CD4-positive, alpha-beta T cell treated with Interleukin-6 at 100 ng/mL for 8 hours (primary cell): ENCODE measurements at places on chromosomes 6 and 20.

DNA sequence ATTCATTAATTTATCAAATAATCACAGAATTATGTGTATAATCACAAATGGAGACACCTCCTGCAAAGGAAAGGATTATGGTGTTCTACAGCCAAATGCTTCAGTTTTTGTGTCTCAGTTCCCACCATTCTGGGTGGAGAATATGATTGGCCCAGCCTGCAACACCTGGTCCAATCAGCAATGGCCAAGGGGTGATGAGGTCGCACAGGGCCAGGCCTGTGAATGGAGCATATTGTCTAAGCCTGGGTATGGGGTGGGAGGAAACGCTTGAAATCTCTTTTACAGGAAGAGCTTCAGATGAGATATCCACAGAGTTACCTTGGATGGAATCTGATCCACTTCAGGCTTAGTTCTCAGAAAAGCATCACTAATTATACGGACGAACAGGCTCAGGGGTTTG lies 271.6 kb downstream of the DHX35 start:
- no peak for DNase-seq

- no peak for DNase-seq
These were observed 64.4 kb downstream of the SULF2 start for GRCh38 chr20:47720636-47721427.

- DNase-seq: no peak
These were observed 96.3 kb downstream of the PRDM1 start for GRCh38 chr6:106182455-106182854.

GRCh38 chr6:135145063-135145800 lies 35.9 kb upstream of the MYB start:
- DNase-seq: peak; percentile 44

GRCh38 chr6:112221981-112222852 lies 32.1 kb downstream of the LAMA4 start:
- DNase-seq: no peak

DNA sequence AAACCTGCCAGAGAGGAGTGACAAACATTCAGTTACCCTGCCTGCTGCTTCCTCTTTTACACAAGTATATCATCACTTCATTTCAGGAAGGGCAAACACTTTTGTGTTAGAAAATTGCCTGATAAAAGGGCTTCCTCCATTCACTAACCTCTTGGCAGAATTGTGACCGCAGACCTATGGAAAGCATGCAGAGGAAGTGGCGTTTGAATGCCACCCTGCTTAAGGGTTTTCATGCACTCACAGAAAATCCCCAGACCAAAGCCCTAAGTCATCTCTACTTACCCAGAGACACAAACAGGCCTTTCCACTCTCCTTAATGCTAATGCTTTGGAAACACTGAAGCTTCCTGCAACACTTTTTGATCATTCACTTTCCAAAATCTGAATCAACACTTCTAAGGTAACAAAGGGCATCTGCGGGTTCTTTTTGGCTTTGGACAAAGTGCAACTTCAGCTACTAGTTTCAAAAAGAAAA lies 22.1 kb upstream of the RALGAPA2 start:
- no peak for DNase-seq

GRCh38 chr6:152160346-152160745 lies 352.9 kb downstream of the ESR1 start:
- DNase-seq: no peak

DNA sequence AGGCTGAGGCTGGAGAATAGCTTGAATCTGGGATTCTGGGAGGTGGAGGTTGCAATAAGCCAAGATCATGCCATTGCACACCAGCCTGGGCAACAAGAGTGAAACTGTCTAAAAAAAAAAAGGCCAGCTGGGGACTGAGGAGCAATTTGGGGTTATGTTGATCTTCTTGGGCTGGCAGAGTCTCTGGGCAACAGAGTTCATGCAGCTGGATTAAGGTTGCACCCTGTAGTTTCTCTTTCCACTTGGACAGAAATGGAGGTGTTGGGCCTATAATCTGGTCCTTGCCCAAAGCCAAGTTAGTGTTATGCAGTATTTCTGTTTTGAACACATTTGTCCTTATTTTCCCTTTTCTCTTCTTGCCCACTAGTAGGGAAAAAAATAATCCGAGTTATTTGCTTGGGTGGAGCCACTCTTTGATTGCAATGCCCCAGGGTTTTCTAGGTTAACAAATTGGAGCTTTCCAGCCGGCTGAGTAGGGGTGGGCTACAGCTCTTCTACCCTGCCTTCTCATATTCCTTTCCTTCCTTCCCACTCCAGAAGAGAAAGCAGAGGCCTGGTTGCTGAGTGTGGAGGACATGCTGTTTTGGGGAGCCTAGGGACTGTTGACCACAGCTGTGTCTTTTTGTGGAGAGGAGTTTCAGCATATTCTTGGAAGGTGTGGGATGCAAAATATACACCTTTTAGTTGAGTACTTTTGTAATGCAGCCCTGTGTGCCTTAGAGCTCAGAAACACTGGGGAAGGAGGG lies 213.9 kb downstream of the SOX4 start:
- DNase-seq: no peak

- DNase-seq: no peak
These were observed 19.5 kb downstream of the PNPLA1 start for GRCh38 chr6:36289281-36289878.

GRCh38 chr20:25011831-25012241 lies 19.3 kb upstream of the APMAP start:
- DNase-seq: no peak

DNA sequence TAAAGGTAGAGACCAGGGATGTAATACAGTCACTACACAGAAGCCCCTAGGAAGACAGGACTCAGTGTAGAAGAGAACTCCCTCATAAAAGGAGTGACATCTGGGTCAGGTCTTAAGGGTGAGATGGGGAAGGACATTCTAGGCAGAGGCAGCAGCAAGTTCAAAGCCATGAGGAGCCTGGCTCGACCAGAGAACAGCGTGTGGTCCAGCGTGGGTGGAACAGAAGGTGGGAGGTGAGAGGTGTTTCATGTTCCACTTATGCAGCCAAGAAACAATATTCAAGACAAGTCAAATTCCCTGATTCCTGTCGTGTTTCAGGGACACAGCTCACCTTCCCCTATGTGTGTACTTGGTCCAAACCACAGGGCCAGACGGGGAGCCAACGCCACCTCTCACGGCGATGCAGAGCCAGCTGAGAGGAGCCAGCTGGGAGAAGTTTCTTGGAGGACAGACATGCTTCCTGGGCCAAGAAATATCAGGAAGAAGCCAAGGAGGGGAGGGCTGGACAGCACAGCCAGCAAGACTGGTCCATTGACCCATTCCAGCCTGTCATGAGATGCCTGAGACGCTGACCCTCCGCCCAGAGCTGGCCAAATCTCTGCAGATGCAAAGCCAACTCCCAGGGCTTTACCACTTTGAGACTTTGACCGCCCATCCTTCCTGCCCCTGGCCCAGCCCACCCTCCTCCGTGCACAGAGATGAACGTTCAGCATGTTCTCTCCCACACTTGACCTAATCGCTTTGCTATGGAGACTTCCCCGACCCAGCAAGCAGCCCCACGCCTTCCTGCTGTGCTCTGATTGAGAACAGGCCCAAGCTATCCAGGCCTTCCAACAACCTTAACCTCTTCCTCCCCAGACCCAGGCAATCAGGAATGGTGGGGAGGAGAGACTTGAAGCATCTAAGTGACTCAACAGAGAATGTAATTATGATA lies 113.8 kb downstream of the PRND start:
- no peak for DNase-seq

- DNase-seq: no peak
These were observed 476.3 kb downstream of the PRKN start for GRCh38 chr6:162251257-162251656.

DNA sequence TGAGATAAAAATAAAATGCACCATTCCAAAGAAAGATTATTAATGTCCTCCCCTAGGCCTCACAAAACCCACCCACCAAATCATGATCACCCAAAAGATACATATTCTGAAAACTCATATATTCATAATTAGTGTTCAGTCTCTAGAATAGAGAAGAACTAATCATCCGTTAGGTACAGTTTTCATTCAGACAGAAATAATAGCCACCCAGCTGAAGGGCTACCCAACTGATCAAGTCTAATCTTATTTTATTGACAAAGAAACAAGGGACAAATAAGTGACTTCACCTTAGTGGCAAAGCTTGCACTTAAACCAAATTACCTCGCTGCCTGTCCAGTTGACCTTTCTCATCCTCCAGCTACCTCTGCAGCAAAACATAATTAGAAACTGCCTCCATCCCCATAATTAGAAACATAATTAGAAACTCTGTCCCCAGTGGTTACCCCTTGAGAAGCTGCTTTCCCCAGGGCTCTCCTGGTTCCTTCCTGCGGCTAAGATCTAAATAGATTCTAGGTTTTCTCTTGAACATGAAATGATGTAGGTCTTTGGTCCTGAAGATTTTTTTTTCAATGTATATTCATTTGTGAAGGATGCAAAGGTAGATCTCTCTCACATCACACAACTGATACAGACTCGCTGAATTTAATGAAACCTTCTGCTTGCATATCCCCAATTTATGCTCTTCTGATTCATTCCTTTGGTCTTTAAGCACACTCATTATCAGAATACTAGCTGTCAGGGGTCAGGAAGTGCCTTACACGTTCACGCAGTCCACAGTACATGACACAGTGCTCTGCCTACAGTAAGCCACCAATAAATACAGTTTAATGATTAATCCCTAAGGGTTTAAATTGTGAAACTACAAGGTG lies 46.3 kb downstream of the HBS1L start:
- DNase-seq: no peak

GRCh38 chr6:71855406-71855805 lies 30.9 kb upstream of the RIMS1 start:
- no peak for DNase-seq

DNA sequence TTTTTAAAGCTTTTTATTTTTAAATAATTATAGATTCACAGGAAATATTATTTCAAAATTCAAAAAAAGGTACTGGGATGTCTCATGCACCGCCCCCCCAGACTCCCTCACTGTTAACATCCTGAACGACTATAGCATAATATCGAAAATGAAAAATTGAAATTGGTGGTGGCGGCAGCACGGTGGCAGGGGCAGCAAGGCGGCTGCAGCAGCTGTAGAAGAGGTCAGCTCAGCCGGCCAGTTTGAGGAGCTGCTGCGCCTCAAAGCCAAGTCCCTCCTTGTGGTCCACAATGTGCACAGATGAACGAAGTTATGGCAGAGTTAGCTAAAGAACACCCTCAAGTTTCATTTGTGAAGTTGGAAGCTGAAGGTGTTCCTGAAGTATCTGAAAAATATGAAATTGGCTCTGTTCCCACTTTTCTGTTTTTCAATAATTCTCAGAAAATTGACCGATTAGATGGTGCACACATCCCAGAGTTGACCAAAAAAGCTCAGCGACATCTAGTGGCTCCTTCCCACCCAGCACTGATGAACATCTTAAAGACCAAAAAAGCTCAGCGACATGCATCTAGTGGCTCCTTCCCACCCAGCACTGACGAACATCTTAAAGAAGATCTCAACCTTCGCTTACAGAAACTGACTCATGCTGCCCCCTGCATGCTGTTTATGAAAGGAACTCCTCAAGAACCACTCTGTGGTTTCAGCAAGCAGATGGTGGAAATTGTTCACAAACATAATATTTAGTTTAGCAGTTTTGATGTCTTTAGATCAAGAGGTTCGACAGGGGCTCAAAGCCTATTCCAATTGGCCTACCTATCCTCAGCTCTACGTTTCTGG lies 100.8 kb downstream of the FAM217A start:
- peak; percentile 55 for DNase-seq

DNA sequence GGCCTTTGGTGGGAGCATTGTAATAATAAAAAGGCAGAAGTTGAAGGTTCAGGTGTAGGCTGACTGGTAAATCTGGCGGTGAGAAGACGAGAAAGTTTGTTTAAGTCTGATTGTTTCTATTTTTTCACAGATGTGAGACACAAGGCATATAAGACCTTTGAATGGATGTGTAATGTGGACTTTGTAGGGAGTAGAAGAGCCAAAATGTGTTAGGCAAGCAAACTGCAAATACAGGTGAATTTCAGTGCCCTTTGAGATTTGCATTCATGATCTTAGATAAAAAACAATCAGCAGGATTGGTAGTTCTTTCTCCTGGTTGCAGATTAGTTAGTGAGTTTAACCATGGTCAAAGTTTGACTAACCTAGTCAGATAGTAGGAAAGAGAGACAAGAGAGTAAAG lies 238.9 kb downstream of the FRK start:
- DNase-seq: no peak

DNA sequence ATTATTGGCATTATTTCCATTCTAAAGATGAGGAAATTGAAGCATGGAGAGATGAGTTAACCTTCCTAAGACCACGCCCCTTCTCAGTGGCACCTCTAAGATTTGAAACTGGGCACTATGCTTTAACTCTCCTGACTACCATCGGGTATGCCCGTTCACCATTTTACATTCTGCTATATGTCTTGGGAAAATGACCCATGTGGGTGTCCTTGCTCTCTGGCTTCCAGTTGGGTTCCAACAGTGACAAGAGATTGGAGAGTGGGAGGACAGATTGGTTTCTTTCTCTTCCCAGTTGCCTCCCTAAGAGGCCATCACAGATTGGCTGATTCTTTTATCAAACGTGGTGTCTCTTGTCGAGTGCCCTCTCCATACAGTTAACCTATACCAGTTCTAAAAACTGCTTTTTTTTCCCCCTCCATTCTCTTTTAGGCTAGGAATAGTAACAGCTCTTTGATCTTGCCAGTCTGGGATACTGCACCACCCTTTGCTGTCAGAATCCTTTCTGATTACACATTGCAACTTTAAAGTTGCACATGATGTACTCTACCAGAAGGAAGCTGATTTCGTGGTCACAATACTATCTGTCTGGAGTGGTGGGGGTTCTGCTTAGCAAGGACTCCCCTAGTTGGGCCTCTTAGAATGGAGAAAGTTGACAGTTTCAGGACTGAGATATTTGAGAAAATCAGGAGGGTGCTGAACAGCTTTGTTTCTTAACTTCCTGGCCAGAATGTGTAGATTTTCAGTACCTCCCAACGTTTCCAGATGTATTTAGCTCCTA lies 88.0 kb upstream of the ELOVL5 start:
- DNase-seq: no peak

DNA sequence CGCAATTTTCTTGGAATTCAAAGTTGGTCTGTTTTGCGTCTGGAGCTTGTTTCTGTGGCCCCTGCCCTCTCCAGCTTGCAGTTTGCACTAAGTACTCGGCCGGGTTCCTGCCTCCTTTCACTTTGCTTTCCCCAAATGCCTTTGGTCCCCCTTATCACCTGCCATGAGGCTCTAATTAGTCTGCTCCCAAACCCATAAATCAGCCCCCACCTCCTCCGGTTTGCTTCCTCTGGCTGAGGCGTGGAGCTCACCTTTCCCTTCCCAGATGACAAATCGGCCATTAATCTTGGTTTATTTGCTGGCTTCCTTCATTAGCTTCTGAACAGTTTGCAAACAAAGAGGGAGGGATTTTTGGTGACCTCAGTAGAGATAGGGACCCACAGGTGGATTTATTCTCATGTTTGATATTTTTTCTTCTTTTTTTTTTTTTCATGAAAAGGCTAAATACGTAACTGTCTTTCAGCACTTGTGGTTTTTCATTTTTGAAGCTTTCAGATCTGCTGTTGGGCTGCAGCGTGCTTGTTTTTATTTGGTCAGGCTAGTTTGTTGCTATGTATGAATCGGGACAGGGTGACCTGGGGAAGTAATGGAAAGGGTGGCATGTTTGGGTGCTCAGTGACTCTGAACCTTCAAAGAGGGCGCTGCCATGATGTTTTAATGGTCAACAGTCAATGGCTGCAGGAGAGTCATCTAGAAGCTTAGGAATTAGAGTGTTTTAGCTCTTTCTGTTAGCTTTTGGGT lies 121.7 kb upstream of the JAG1 start:
- no peak for DNase-seq

GRCh38 chr20:34922654-34923381 lies 32.8 kb downstream of the GSS start:
- no peak for DNase-seq

GRCh38 chr6:122393351-122393896 lies 6.0 kb upstream of the HSF2 start:
- DNase-seq: no peak

GRCh38 chr6:16238057-16238962 lies at the start of gene GMPR:
Gene GMPR (plus strand): TSS chr6:16238587. CDS start chr6:16238694, 107 bp downstream.
- peak; percentile 56 for DNase-seq
